Esophagus squamous epithelium (tissue), 5 donors: ENCODE measurements at places on chromosomes 7 and 10.

DNA sequence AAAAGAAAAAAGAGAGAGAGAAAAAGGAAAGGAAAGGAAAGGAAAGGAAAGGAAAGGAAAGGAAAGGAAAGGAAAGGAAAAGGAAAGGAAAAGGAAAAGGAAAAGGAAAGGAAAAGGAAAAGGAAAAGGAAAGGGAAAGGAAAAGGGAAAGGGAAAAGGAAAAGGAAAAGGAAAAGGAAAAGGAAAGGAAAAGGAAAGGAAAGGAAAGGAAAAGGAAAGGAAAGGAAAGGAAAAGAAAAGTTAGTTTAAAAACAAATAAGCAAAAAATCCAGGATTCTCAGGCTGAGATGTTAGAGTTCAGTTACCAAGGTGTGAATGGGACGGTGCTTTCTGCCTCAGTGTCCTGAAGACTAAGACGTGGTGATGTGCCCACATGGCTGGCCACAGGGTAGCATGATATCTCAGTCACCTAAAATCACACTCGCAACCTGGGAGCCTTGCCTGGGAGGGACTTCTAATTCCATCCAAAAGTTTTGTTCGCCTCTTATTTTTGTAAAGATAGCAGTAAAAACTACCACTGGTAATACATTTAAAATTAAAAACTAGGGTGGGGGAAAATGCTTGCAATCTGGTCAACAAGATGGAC lies 70.1 kb downstream of the JAZF1 start:
- no peak for DNase-seq

GRCh38 chr7:34036051-34036920 lies 130.9 kb downstream of the BMPER start:
- DNase-seq, result no peak

DNA sequence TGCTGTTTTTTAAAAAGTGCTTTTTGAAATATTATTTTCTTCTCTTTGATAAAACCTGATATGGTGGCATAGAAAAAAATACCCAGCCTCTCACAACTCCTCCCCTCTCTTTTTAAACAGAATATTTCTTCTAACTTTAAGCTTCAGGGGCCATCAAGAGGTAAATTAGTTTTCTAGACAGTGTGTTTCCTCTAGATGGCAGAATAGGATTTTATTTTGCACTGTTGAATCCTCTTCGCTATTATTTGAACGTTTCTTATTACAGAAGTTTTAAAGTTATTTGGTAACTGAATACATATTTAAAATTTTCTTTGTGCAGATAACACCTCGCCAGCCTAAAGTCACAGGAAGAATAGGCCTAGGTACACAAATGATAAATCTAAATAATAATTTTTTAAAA lies 30.3 kb downstream of the ARL5B start:
- DNase-seq, result no peak

DNA sequence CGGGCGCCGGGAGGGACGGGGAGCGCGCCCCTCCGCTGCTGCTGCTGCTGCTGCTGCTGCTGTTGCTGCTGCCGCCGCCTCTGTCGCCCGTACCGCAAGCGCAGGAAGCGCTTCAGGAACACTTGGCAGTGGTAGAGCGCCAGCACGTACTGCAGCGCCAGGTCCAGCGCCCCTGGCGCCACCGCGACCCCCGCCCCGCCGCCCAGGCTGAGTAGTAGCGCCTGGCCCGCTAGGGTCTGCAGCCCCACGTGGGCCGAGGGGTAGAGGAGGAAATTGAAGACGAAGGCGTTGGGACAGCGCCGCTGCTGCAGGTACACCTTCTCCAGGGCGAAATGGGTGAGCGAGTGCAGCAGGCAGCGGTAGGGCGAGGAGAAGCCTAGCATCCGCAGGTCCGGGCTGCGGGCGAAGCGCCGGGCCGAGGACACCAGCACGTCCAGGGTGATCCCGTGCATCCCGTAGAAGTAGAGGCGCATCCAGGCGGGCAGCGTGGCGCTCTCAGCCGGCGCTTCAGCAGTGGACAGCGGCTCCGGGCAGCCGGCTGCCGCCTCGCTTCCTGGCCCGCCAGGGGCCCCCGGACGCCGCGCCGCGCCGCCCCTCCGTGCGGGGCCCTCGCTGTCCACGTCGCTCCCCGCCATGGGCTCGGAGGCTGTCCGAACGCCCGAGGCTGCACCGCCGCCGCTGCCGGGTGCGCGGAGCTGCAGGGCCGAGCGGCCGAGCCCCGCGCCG lies at the start of gene TMEM229A:
TSS of gene TMEM229A (minus strand) at position 699 of the 726 bp plus-strand sequence. CDS start at position 635, 64 bp downstream.
- DNase-seq, result no peak
